Tracheal epithelial cell (primary cell): ENCODE measurements at places on chromosomes 2 and 18. TPM values are rescaled to one million over a fixed set of nuclear protein-coding genes. Genes with fewer than 3 reads are reported as not detected.

Gene POU3F3
- under 0.01 and 4.8 TPM in 2 replicates for total RNA-seq

Gene PRKAG3
- total RNA-seq, result not detected in 2 replicates

Gene PRSS56
- not detected in 2 replicates for total RNA-seq

Gene ACVR1C
- 0.64 and 0.72 TPM in 2 replicates for total RNA-seq

Gene PAPOLG
- total RNA-seq, result 9.2 and 19.0 TPM in 2 replicates

Gene RAB6C
- total RNA-seq, result not detected in 2 replicates

Gene PROKR1
- not detected in 2 replicates for total RNA-seq

Gene RUFY4
- under 0.01 TPM in 1 of 2 replicates, not detected in the other for total RNA-seq

Gene LONRF2
- under 0.01 TPM in 1 of 2 replicates, not detected in the other for total RNA-seq

Gene GPR148
- not detected in 2 replicates for total RNA-seq
